ENCODE measurements at places on chromosomes 2 and 18.
A peak's percentile ranks its signal among the peaks of the same experiment; 100 is the strongest.

DNA sequence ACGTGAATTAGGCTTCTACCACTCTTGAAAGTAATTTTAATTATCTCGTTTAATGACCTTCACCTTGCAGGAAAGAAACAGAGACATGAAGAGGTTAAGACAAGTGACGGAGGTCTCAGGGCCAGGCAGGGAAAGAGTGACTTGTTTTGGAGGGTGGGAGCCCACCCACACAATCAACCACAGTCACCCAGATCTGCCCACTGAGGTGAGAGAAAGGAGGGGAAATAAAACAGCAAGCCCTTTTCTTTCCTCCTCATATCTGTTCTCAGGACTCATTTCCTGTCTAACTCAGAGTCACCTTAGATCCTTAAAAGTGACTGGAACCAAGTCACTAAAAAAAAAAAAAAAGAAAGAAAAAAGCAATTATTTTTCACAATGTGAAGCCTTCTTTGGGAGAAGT lies 26.8 kb downstream of the ATP8B1 start:
- no peak for DNase-seq

DNA sequence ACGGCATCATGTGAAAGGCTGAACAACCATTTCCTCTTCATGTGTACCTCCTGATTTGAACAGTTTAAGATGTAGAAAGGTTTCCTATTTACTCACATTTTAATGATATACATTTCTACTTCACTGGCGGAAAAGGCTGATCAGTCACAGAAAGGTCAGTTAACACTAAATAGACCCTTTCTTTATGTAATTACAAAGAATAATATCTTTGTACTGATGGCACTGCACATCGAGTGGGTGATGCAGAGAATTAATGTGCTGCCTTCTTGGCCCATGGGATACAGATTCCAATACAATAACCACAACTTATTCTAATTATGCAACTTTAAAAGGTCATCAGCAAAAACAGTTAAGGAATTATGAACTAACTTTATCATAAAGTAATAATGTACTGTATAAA lies 328.5 kb upstream of the KLHL14 start:
- DNase-seq: no peak

- DNase-seq: peak; percentile 25
Measured at GRCh38 chr18:77711096-77711495, 461.4 kb downstream of the GALR1 start.

DNA sequence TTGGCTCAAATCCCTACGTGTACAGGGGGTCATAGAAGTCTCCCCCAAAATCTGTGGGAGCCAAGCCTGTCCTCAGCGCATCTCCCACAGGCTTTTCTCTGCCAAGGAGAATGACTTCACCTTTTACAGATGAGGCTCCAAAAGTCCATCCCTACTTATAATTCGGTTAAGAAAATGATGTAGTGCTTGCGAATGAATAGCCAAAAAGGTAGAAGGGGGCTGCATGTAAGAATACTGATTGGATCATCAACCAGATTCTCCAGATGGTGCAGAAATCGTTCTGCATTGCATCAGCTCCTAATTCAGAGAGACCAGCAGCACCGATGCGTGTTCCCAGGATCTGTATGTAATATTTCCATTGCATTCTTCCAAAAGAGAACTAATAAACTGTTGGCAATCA lies 91.9 kb downstream of the EPHA4 start:
- no peak for DNase-seq

- no peak for DNase-seq
Measured at GRCh38 chr2:20430461-20431300, 16.2 kb upstream of the RHOB start.

- DNase-seq: no peak
Measured at GRCh38 chr2:232504438-232504837, 15.8 kb upstream of the PRSS56 start.

- no peak for DNase-seq
Measured at GRCh38 chr2:12636837-12637581, 79.7 kb upstream of the TRIB2 start.

GRCh38 chr2:239245107-239245506 lies 155.7 kb downstream of the HDAC4 start:
- no peak for DNase-seq

- DNase-seq: peak; percentile 21
Measured at GRCh38 chr2:226799211-226799975, at the start of gene IRS1. IRS1 (minus strand) TSS chr2:226799820; CDS start chr2:226798738, 1,082 bp downstream.

GRCh38 chr2:154331784-154332183 lies 366.7 kb upstream of the KCNJ3 start:
- no peak for DNase-seq

DNA sequence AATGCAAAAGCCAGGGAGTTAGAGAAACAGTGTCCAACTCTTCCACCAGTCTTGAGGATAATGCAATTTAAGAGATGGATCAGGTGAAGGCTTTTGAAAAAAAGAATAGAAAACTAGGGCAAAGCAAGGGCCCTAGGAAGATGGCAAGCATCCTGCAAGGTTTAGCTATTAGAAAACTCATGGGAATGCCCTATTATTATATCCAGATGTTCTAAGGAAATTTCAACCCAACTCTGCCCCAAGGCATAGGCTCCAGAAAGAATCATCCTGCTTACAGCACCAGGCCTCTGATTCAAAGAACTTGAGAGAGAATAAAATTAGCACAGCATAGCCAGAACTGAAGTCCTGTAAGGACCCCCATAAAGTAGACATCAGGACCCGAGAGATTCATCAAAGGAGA lies 68.1 kb downstream of the EN1 start:
- no peak for DNase-seq

GRCh38 chr2:160209516-160209856 lies 9.4 kb upstream of the ITGB6 start:
- no peak for DNase-seq

DNA sequence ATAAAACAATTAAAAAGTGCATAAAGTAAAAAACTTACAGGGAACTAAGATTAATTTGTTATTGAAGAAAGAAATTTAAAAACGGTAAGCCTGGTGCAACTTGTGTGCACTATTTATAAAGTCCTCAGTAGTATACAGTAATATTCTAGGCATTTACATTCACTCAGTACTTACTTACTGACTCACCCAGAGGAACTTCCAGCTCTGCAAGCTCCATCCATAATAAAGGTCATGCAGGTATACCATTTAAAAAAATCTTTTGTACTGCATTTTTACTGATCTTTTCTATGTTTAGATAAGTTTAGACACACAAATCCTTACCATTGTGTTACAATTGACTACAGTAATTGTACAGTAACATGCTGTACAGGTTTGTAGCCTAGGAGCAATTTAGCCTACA lies 51.5 kb upstream of the NXPH2 start:
- no peak for DNase-seq

DNA sequence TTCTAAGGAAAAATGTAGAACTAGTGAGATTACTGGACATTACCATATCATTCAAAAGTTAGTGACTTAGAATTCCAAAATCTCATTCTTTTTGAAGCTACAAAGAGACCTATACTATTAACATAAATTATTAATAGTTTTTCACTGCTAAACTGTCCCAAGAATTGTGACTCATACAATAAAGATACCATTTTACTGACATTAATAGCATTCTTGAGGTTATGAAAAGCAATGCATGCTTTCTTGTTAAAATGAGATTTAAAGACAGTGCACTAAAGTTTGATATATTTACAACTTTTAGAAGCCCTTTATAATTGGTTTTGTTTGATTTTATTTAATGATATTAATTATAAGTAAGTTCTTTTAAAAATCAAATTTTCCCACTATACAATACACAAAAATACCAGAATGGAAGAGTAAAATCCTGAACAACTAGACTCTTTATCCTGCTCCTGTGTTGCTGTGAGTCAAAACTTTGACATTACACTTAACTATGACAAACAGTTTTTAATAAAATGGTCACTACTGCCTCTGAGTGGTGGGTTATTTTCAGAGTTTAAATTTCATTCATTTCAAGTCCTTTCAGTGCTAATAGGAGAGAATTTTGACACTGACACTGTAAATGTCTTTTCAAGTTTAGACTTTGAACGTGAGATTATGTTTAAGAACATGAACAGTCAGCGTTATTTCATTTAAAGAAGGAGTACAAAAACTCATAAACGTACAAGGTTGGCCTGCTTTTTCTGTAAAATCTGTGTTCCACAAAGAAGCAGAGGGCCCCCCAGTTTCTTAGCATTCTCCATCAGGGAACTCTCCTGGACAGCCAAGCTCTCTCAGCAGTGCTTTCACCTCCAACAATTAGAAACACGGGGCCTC lies 54.5 kb downstream of the FAM124B start:
- DNase-seq: no peak

- DNase-seq: no peak
Measured at GRCh38 chr2:109265369-109265768, 136.4 kb downstream of the SH3RF3 start.

DNA sequence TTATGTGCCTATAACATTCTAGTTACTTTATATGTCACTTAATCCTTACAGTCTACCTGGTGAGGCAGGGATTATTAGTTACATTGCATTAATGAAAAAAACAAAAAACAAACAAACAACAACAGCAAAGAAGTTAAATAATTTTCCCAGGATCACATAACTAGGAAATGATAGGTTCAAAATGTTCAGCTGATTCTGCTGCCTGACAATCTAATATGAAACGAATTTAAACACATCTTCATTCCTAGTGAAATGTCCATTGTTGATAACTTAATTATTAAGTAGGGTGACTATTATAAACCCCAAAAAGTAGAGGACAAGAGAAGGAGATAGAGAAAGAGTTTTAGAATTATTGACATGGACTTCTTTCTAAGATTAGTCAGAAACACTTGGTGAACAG lies 22.6 kb downstream of the HOXD1 start:
- no peak for DNase-seq

- DNase-seq: no peak
Measured at GRCh38 chr2:50135821-50136220, 896.1 kb downstream of the NRXN1 start.

DNA sequence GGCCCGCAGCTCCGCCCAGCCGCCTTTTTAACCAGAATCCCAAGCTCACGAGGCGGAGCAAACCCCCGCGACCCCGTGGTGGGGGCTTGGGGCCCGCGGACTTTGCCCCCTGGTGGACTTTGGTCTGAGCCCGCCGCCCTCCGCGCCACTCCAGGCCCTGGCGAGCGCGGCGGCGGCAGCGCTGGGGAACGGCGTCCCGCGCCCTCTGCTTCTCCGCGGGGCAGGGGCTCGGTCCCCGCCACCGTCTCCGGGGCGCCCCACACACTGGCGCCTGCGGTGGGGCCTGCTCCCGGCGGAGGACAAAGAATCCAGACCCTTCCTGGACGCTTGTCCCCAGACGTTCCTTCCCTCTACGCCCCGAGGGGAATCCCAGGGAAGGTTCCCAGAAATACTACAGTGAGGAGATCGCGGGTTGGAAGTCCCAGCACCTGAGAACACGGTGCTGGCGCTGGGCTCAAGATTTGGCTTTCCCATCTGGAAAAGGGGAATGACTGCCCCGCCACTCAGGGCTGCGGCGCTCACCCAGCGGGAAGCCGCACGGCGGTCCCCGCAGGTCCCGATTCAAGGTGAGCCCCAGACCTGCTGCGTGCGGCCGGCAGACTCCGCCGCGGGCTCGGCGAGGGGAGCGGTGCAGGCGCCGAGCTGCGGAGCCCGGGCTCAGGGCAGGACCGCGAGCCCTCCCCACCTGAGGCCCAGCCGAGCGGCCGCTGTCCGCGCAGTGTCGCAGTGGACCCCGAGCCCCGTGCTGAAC lies at the start of gene HAAO:
HAAO (minus strand) TSS at position 1 of the 751 bp plus-strand sequence. CDS start 47 bp downstream, outside the sequence.
- DNase-seq: no peak

- no peak for DNase-seq
Measured at GRCh38 chr18:34752056-34752455, 42.0 kb downstream of the DTNA start.

GRCh38 chr2:222306393-222307142 lies 7.8 kb upstream of the PAX3 start:
- no peak for DNase-seq

GRCh38 chr2:68798569-68798968 lies 64.0 kb downstream of the ARHGAP25 start:
- DNase-seq: no peak

- DNase-seq: no peak
Measured at GRCh38 chr18:72114801-72115594, 429.1 kb downstream of the CBLN2 start.

DNA sequence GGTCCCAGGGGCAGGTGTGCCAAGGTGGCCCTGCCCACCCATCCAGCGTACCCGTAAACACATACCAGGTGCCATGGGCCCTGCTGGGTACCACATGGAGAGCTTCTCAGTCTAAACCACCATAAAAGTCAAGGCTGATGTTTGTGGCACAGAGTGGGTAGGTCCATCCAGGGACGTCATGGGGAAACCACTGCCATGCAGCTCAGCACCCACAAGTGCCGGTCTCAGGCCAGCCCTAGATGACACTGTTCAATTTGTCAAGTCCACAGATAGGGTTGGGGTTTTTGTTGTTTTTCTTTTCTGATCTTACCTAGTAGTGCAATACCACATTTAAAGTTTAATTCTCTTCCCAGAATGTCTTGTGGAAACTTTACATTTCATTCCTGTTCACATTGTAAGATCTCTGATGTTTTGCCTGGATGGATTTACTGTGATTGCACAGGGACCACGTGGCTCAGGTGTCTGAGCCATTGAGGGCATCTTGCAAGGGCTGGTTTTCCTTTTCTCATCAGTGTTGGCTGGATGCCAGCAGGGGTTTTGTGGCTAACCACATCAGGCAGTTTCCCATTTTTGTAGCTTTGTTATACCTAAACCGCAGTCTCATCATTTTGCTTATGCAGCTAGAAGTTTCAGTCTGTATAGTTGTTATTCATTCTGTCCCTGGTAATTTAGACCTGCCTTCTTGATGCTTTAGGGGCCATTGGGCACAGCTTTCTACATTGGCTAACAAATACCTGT lies 64.7 kb downstream of the STK25 start:
- no peak for DNase-seq

- DNase-seq: no peak
Measured at GRCh38 chr18:74244554-74244953, 47.2 kb downstream of the CYB5A start.

DNA sequence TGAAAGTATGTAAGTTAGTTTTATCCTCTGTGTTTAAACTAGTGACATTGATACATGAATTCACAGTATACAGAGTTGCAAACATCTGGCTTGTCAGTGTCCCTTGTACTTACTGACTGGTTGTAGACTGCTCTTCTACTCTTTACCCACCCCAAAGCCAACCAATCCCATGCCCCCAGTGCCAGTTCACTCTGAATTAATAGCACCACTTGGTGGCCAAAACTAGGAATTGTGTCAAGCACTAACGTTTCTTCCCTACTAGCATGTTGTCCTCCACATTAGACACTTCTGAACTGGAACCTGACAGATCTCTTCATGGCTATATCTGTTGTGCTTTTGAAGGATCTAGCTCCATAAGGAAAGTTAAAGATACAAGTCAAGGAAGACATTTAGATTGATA lies 27.2 kb upstream of the OTX1 start:
- DNase-seq: peak; percentile 3

All from NCI-H1092 treated with DMSO at 0.1 percent for 48 hours (cell line).